ENCODE measurements at places on chromosomes 3 and 15.
A peak's percentile ranks its signal among the peaks of the same experiment; 100 is the strongest.

DNA sequence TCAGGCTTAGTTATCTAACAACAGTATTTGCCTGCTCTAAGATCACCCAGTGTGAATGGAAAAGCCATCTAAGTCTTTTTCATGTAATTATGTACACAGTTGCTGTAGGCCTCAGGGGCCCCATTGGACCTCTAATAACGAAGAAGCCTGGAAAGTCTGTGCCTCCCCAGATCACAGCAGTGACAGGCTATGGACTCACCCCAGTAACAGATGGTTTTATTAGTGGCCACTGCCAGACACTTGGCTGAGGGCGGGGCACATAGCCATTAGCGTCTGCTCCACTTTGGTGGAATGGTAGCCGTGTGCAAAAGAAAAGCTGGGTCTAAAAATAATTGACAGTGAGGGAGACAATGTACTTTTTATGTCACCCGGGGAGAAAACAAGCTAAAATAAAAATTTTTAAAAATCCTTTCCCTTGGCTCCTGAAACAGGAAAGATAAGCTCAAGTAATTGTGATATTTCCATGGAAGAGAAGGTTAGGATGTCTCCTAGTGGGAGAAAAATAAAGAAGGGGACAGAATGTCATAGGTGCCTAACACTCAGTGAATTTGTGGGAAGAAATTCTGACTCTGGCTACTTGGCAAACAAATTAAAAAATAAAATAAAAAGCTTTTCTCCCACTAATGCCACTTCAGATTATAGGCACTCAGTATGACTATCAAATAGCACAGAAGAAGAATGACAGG, 44.3 kb upstream of the ZNF385D start:
- no peak for DNase-seq

- DNase-seq = no peak
These were observed 30.6 kb downstream of the CD276 start for GRCh38 chr15:73714695-73715301.

DNA sequence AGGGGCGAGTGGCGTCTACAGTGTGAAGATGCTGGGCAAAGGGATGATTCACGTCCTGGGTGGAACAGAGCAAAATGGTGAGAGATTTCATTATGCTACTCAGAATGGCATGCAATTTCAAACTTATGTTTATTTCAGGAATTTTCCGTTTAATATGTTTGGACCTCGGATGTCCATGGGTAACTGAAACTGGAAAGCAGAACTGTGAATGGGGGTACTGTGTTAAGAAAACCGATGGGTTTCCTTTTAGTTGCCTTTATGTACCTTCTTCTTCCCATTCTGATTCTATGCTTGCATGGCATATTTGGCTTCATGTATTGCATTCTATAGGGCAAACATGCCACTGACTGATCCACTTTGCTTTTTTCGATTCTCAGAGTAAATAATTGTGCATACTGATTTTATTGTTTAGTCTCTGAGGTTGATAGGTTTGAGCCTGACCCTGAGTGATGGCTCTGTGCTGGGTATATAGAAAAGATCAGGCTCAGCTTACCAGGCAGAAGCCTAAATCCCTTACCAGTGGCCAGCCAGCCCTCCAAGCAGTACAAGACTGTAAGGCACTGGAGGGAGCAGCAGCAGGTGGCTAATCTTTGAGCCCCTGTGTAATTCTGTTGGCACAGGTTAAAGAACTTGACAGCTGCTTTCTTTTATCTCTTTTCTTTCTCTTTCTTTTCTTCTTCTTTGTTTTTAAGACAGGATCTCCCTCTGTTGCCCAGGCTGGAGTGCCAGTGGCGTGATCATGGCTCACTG, 4.5 kb downstream of the QTRT2 start:
- no peak for DNase-seq

GRCh38 chr15:99424978-99425656, 140.7 kb upstream of the MEF2A start:
- peak; percentile 52 for DNase-seq

DNA sequence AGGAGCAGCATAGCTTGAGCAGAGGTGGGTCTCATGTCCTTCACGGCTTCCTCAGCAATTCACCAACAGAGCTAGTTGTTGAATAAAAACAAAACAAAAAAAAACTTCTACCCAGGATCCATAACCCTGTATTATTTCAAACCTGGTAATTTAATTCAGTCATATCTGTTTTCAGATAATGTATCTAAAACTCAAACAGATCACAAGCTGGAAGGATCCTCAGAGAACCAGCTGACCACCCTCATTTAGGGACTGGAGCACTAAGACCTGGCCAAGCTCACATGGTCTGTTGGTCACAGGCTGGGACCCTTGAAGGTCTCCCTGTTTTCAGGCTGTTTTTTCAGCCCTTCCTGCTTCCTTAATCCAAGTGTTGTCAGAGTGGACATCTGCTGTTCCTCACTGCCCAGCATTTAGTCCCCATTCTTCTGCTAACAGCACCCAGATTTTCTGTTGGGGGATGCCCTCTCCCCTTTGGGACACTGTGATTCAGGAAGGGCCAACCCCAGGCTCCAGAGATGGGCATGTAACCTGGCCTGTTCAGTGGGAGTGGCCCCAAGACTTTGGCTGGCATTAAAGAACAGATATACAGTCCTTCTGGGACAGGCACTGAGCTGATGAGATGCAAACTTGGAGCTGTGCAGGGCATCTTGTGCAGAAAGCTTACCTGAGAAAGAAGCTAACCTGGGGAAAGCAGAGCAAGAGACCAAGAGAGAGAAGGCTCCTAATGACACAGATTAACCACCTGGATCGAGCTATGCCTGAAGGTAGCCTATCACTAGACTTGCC, 78.8 kb upstream of the SPATA12 start:
- no peak for DNase-seq

DNA sequence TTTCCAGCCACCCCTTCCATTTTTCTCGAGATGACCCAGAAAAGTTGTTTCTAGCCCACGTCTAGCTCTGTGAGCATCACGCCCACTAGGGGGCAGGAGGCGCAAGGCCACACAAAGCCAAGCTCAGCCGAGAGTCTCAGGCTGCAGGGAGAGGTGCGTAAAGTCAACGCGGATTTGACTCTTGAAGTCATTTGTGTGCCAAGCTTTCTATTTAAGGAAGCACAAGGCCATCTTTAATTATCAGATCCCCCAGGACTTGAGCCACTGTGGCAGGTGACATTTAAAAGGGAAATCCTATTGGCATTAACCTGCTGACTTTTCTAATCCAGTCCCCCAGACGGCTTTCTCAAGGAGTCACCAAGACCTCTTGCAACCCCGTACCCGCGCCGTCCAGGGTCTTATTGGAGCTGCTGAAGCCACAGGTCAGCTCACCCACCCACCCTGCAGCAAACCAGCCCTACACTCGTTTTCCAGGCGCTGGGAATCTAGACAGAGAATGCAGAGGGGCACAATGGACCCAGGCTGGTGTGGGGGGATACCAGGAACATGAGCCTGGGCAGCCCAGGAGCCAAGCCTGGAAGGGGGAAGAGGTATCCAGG, 62.1 kb downstream of the CAPN7 start:
- peak; percentile 85 for DNase-seq

- no peak for DNase-seq
These were observed 54.0 kb upstream of the ARPP19 start for GRCh38 chr15:52622791-52623190.

GRCh38 chr3:110646496-110646895, 425.1 kb upstream of the NECTIN3 start:
- DNase-seq = no peak

DNA sequence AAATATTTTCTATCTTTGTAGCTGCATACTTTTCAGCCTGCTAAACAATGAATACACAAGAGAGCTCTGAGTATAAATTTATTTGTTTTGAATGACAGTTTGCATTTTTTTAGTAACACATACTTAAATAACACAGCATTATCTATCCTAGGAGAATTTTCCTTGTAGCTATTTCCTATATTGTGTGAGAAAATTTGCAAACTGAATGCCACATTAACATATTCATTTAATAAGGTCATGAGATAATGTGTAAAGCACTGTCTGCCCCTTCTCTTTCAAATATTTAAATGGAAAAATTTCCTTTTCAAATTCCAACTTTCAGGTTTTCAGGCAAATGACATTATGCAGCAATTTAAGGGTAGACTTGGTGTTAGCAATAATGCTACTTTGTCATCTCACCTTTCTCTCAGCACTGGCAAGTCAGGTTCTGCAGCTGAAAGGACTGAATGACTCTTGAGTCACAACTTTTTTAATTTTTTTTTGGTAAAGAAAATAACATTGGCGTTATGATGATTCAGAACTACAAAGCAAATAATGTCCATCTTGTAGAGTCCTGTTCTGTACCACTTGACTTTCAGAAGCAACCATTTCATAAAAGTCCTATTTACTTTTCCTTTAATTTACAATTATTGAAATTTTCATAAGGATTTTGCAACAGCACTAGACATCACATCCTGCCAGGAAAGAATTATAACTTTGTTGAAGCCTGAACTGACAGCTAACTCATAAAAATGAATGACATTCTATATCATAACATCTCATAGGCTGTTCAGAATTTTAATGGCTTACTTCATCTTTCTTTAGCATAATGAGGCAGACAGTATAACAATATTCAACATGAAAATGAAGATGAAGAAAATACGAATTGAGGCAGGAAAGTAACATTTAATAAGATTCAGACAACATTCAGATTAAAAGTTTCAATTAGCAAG, 681.6 kb upstream of the SEMA6D start:
- no peak for DNase-seq

DNA sequence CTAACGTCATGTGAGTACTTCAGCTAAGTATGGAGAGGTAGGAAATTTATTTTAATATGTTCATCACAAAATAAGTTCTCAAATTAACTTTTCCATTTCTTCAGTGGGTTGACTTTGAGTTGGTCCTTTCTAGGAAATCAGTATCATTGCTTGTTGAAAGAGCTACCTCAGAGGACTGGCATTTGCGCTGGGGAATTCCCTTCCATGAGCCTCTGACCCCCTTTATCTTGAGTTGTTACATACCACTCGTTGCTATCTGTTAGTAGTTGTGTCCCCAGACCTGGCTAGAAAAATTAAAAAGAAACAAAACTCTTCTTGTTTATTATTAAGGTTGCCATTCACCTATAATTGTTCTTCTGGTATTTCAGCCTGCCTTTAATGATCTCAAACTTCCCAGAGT, 96.8 kb upstream of the ROBO2 start:
- DNase-seq = no peak

GRCh38 chr3:99526921-99527320, 111.5 kb upstream of the COL8A1 start:
- DNase-seq = no peak

DNA sequence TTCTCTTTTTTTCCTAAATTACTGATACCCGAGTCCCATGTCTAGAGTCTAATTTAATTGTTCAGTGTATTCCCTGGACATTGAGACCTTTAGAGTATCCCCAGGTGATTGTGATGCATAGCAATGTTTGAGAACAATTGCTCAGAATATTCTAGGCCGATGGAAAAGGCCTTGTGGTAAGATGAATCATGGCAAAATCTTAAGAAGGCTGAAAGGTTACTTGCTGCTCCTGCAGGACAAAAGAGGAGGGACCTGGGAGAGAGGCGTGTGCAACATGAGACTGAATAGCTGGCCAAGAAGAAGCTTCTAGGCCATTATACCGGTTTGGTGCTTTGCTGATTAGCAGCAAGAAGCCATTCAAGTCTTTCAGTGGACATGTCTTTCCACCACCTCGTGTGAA, 256.6 kb downstream of the ROBO2 start:
- no peak for DNase-seq

GRCh38 chr3:172257648-172258400, 190.4 kb downstream of the GHSR start:
- no peak for DNase-seq

DNA sequence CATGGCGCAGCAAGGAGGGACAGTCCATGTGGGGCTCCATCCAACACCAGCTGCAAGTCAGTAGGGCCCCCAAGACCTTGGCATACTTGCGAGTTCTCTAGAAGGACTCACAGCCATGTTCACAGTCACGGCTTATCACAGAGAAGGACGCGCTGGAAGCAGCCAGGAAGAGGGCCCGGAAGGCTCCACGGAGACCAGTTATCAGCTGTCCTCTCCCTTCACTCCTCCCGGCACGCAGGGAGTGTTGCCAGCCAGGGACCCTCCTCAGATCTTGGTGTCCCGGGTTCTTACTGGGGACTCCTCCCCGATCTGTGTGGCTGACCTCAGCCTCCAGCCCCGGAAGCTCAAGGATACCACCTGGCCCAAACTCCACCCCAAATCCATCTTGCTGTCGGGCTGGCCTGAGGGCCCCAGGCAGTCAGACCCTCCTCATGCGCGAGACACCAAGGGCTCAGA, 68.0 kb downstream of the SLTM start:
- no peak for DNase-seq

DNA sequence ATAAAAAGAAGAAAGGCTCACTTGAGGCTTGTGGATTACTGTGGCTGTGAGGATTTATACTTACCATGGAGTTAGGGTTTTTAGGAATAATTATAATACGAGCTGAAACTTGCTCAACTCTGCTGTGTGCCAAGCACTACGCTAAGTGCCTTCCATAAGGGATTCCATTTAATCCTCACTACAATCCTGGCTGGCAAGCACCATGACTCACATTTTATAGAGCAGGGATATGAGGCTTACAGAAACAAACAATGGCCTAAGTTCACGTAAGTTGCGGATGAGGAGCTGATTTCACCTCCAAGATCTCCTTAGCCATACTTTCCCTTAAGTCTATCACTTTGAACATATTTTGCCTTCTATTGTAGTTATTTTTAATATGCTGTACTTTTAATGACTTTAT, 43.9 kb upstream of the ARL8B start:
- DNase-seq = no peak

DNA sequence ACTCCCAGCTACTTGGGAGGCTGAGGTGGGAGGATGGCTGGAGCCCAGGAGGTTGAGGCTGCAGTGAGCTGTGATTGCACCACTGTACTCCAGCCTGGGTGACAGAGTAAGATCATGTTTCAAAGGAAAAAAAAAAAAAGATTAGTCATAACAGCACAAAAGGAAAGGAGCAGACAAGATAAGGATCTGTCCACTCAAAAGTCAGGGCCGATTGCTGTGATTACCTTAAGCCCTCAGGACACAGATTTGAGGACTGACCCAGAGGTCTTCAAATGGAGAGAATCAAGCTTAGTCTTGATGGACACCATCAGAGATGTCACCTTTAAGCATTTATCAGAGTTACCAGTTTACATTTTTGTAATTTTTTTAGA, 23.9 kb upstream of the HEG1 start:
- DNase-seq = no peak

Measured in right lobe of liver (tissue), 6 donors.